ENCODE measurements at places on chromosomes 6 and 20.
A peak's percentile ranks its signal among the peaks of the same experiment; 100 is the strongest.

DNA sequence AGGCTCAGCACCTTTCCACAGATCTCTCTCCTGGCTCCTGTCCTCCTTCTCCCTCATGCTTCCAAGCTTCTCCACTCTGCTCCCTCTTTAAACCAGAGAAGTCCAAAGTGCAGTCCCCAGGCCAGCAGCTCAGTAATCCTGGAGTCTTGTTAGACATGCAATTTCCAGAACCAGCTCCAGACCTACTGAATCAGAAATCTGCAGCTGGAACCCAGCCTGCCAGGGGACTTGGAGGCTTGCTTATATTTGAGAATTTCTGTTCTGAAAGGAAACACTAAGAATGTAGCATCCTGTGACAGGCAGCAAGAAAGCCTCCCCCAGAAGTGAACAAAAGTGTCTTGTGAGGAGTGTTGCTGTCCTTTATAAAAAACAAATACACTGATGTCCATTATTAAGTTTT, 438.1 kb downstream of the BCKDHB start:
- no peak for DNase-seq

DNA sequence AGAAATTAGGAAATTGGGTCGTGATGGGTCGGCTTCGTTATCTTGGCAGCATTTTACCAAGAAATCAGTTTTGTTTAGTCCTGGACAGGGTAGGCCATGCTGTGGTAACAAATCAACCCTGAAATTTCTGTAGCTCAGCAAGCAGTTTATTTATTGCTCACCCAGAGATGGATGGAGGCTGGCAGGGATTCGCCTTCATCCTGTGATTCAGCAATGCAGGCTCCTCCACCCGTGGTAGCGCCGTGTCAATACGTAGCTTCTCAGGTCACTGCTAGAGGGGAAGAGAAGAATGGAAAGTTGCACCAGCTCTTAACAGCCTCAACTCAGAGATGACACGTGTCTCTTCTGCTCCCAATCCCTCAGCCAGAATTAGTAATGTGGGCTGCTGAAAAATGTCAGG, 157.0 kb upstream of the SGK1 start:
- DNase-seq = no peak

DNA sequence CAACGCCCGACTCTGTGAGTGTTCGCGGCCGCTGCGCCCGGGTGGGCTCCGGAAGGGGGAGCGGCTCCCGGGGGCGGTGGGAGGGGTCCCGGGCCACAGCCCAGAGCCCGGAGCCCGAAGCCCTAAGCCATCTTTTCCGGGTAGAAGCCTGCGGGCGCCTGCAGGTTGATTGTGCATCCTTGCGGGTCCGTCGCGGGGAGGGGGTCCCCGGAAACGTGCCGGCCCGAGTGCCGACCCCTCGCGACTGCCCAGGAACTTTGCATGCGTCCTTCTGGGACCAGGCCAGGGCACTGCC, 413 bp downstream of the PTPRA start:
- no peak for DNase-seq

DNA sequence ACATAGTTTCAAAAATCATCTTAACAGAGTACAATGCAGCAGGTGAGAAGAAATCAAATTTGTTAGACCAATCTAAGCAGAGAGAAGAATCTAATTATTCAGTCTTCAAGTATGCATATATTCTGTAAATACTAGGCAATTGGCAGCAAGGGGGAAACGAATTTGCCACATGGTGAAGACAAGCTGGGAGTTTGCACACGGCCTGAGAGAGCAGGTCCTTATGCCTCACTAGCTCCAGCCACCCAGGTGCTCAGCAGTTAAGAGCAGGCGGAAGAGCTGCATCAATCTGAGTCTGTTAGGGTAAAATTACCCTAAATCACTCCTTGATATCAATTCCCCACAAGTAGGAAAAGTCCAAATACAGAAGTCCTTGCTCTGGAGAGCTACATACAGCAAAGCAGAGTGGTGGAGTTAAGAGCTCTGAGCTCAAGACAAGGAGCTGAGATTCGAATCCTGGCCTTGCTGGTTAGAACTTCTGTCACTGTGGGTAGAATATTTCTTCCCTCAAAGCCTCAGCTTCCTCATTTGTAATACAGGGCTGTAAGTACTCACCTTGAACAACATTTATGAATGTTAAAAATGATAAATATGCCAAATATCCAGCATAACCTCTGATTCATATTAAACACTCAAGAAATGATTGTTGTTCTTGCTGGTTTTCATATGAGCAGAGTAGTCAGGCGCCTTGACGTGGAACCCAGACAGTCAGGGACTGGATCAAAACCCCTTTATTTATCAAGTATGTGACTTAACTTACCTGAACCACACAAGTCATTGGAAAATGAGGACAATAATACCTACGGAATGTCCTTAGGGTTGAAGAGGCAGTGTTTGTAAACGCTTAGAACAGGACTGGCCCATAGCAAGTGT, 444.2 kb downstream of the CDH26 start:
- DNase-seq = no peak

GRCh38 chr6:107787589-107787960, 36.5 kb downstream of the SCML4 start:
- DNase-seq = no peak

DNA sequence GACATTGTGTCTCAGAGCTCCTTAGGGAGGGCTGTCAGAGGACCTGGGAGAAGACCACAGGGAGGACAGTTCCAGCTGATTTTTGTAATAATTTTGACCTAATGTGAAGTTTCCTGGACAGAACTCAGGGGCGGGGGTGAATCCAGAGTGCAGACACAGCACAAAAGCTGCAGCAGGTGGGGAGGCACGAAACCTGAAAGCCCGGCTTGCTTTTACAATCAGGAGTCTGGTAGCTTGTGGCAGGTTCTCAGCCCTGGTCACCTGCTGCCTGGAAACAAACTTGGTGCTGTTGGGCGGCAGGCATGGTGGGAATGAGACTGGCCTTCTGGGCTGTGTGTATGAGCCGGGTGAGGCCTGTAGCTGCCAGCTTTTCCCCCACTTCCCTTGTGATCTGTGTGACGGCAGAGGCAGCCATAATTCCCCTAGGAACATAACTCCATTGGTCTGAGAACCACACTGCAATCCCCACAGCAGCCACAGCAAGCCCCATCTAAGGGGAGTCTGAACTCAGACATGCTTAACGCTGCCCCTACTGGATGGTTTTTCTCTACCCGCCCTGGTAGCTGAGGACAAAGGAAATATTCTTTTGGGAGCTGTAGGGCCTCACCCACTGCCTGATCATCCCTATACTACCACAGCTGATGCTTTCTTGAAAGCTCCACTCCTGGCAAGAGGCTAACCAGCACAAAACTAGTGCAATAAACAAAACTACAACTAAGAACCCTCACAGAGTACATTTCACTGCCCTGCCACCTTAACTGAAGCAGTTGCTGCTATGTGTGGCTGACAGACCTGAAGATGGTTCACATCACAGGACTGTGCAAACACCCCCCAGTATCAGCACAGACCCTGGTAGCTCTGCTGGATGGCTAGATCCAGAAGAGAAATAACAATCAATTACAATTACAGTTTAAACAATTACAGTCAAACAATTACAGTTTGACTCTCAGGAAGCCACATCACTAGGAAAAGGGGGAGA, 1055.1 kb upstream of the GJE1 start:
- DNase-seq = no peak

DNA sequence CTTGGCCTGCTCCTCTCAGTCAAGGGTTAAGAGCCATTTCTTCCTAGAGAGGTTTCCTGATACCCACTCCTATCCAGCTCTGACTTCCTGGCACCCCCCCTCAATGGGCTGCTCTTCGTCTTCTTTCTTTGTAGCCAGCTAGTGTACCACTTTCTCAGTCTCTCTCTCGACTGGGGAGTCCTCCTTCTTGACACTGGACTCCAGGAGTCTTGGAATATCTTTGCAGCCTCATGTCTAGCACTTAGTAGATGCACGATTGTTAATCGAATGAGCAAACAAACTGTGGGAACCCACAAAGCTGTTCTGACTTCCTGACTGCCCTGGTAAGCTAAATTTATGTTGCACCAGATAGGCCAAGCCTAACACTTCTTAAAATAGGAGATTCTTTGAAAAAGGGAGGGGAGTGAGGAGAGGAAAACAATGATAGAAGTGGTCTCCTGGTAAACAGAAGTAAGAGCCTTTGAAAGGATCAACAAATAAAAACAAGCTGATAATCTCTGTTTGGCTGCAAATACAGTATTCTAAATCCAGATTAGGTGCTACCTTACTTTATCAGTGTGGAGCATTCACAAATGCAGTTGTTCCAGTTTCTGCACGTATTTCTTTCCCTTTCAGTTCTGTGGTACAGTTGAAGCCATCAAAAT, 160.1 kb upstream of the CITED2 start:
- no peak for DNase-seq

GRCh38 chr20:49747707-49748524, 34.2 kb upstream of the B4GALT5 start:
- DNase-seq = peak; percentile 49
